Ovary (tissue), 10 donors: ENCODE measurements at places on chromosomes 5 and 9. TPM values are rescaled to one million over a fixed set of nuclear protein-coding genes. Genes with fewer than 3 reads are reported as not detected.

DNA sequence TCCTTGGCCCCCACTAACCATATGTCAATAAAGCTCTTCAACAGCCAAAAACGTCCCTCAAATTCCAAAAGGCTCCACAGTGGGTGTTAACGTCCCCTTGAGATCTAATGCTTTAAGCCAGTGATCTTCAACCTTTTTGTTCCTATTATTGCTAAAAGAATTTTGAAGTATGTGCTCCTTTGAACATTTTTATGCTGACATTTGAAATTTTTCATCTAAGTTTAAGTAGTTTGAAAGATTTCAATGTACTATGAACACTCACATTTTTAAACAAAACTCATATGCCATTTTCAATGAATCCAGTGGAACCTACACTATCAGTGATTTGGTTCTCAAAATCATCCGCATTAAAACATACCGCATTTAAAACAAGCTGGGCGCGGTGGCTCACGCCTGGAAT, 29.9 kb downstream of the AUH start:
- no peak overlapping the region for H3K27ac ChIP-seq
- DNase-seq = no peak

DNA sequence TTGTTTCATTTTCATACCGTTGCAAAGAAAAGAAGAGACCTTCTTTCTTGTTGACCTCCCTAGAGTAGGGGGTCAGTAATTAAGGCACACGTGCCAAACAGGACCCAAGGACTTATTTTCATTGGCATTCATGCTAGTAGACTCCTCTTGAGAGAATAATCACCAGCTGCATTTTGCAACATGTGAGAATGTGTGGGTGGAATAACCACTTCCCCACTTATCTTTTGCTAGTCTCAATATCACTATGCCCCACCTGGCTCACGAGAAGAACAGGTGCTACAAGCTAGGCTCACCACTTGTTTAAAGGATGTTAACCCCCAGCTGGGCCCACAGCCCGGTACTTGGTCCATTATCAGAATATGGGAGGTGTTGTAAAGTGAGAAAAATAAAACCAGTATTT, 460.7 kb upstream of the MEF2C start:
- H3K27ac ChIP-seq = no peak overlapping the region
- DNase-seq = no peak
- H3K4me1 ChIP-seq = peaks cover 3% of the 10 kb centered on the region
- no peaks in the 10 kb centered on the region for H3K36me3 ChIP-seq
- no peaks in the 10 kb centered on the region for H3K27me3 ChIP-seq

DNA sequence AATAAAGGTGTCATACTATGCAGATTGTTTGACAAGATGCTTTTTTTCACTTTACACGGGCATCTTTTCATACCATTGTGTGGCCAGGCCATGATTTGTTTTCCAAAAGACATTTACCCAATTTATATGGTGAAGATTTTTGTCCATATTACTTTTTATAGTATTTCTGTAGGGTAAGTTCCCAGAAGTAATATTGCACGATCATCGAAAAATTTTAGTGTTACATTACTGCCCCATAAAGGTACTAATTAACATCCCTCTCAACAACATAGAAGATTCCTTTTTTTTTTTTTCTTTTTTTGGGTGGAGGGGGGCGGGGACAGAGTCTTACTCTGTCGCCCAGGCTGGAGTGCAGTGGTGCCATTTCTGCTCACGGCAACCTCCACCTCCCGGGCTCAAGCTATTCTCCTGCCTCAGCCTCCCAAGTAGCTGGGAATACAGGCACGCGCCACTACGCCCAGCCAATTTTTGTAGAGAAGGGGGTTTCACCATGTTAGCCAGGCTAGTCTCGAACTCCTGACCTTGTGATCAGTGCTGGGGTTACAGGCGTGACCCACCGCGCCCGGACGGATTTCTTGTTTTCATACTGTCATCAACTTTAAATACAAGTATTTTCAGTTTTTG, 1.2 kb upstream of the ROPN1L start:
- no peak for DNase-seq
- H3K4me3 ChIP-seq = peak overlapping the region; percentile 50
- H3K27ac ChIP-seq = no peak overlapping the region
- peaks cover 2% of the 10 kb centered on the region for H3K4me1 ChIP-seq
- H3K27me3 ChIP-seq = no peaks in the 10 kb centered on the region
- no peaks in the 10 kb centered on the region for H3K36me3 ChIP-seq

Gene BRINP1
- not detected for total RNA-seq

DNA sequence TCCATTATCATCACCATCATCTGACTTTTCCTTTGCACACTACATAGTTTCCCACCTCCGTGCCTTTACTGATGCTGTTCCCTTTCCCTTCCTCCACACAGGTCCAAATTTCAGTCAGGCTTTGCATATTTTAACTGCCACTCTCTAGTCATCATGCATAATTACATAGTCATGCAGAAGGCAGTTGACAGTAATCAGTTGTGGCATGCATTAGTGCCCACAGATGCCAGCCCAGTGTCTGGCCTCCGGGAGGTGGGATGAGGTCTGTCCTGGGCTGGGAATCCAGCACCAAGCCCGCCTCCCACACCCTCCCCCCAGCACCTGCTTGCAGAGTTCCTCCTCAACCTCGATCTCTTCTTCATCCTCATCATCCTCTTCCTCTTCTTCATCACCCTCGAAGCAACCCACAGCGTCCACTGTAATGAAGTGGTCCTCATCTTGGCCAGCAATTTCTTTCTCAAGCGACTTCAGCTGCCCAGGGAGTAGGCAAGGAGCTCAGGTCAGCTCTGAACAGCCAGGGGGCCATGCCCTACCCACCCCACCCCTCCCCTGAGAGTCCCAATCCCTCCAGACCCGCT, 8.8 kb downstream of the BBLN start:
- no peak overlapping the region for H3K4me3 ChIP-seq
- H3K4me1 ChIP-seq = no peaks in the 10 kb centered on the region
- no peaks in the 10 kb centered on the region for H3K36me3 ChIP-seq
- H3K27ac ChIP-seq = no peak overlapping the region

Gene TAF1L
- 0.05 TPM for total RNA-seq

DNA sequence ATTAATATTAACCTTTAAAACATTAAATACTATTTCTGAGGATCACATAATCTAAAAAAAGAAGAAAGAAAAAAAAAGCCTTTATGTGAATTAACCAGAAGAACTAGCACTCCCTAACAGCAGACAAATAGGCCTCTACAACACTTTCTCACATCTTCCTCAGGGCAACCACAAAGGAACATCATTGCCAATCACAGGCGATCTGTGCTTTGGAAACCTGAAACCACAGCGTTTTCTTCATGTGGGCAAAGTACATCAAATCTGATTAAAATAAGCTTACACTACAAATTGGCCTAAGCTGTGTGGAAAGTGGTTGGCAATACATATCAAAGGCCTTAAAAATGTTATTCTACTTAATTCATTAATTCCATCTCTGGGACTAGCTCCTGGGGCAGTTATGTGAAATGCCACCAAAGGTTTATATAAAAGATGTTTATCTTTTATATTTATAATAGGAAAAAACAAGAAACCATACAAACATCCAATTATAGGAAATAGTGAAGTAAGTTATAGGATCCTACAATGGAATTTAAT, 184.8 kb upstream of the TBCA start:
- no peaks in the 10 kb centered on the region for H3K4me1 ChIP-seq
- no peaks in the 10 kb centered on the region for H3K27me3 ChIP-seq
- H3K27ac ChIP-seq = no peak overlapping the region
- DNase-seq = no peak
- H3K36me3 ChIP-seq = no peaks in the 10 kb centered on the region

DNA sequence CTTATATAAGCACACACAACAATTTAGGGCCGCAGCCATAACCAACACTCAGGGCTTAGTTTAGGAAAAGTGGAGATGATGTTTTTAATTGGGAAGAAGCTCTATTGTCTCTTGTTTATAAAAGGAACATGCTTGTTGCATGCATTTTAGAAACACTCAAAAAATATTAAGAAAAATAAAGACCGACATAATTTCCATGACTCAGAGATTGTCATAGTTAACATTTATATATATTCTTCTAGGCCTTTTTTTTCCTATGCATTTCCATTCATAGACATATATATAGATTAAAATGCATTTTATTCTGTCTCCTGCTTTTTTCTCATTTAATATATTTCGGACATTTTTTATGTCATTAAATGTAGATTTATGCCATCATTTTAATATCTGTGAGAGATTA, 13.6 kb upstream of the ARSI start:
- no peak overlapping the region for H3K4me3 ChIP-seq
- no peaks in the 10 kb centered on the region for H3K27me3 ChIP-seq
- H3K4me1 ChIP-seq = no peaks in the 10 kb centered on the region

Gene GABRB2
- 0.12 TPM for total RNA-seq

Gene ITK
- total RNA-seq = 1.5 TPM

DNA sequence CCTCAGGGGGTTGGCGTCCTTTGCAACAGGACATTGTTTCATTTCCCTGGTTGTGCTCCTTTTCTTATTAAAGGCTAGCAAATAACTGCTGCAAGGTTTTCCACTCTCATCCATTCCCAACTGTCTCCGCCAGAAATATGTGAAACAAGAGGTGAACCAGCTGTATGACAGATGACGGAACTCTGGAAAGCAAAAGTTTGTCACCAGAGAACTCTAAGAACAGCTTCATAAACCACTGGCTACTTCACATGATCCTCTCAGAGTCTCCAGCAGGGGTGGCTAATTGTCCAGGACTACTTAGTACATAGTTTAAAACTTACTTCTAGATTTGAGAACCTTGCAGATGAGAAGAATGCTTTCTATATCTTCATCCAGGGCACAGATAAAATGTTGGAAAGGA, 195.9 kb upstream of the RAD23B start:
- no peak overlapping the region for H3K4me3 ChIP-seq
- H3K27me3 ChIP-seq = no peaks in the 10 kb centered on the region
- no peak overlapping the region for H3K27ac ChIP-seq
- no peaks in the 10 kb centered on the region for H3K36me3 ChIP-seq
- no peaks in the 10 kb centered on the region for H3K4me1 ChIP-seq

Gene ARL14EPL
- not detected for total RNA-seq

DNA sequence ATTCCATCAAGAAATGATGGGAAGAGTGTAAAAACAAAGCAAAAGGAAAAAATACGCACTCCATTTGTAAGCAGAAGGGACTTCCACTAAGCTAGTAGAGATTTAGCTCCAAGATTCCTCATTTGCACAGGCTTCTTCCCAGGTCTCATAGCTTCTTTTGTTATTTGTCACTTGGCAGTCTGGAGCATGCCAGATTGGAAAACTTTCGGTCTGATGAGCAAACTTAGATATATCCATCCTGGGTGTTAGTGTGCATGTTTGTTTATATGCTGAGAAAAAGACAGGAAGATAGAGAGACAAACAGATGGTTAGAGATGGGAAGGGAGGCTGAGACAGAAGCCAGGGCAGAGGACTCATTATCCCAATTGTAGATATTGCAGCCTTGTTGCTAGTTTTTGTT, 1644.5 kb upstream of the NUDT12 start:
- H3K36me3 ChIP-seq = no peaks in the 10 kb centered on the region
- no peaks in the 10 kb centered on the region for H3K4me1 ChIP-seq
- H3K4me3 ChIP-seq = no peak overlapping the region
- no peak overlapping the region for H3K27ac ChIP-seq

Gene WHRN
- 13.4 TPM for total RNA-seq

Gene TIMD4
- total RNA-seq = not detected

GRCh38 chr5:458547-459353, 15.8 kb downstream of the EXOC3 start:
- H3K4me3 ChIP-seq = no peak overlapping the region
- no peaks in the 10 kb centered on the region for H3K27me3 ChIP-seq
- no peaks in the 10 kb centered on the region for H3K36me3 ChIP-seq
- no peak for DNase-seq

DNA sequence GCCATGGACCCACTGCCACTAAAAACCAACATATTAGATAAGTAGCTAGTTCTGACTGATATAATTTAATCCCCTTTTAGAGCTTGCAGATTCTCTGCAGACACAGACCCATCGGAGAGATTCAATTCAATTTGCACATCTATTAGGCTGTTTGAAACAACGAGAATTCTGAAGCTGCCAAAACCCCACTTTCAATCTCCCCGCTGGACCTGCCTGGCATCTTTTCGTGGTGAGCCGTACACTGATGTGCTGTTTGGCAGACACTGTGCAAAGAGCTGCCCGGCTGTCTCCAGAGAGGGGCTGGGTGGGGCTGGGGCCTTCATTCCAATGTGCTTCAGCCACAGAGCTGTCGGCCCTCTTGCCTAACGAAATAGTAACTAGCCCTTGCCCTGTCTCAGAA, 42.1 kb upstream of the FAM240B start:
- H3K4me3 ChIP-seq = no peak overlapping the region
- H3K36me3 ChIP-seq = no peaks in the 10 kb centered on the region
- H3K27ac ChIP-seq = no peak overlapping the region
- H3K4me1 ChIP-seq = no peaks in the 10 kb centered on the region

DNA sequence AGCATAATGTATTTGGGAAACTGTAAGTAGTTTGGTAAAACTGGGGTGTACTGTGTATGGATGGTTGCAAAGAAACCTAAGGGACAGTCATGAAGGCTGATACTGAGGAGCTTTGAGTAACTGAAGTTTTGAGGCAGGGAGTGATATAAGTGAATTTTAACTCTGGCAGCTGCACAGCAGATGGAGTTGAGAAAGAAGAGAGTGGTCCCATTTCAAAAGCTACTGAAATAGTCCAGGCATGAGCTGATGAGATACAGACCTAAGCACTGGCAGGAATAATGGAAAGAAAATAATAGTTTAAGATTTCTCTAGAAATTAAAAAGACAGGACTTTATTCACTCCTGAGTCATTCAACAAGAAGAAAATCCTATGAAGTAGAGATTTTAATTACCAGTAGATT, 232.0 kb downstream of the CHSY3 start:
- no peak overlapping the region for H3K4me3 ChIP-seq
- no peak for DNase-seq
- peaks cover 2% of the 10 kb centered on the region for H3K4me1 ChIP-seq
- no peaks in the 10 kb centered on the region for H3K36me3 ChIP-seq
- no peaks in the 10 kb centered on the region for H3K27me3 ChIP-seq

DNA sequence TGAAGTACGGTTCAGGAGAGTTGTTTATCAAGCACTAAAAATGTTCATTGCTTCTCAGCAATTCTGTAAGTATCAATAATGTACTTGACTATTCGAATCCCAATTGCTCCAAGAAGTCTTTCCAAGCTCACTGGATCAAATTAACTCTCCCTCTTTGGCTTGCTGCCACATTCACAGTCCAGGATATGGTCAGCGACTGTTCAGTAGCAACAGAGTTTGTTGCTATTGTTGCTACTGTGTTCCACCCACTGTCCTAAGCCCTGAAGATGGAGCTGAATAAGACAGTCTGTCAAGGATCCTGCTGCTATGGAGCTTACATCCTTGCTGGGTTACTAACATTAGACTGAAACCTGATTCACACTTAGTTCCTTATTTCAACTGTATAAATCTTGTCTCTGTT, 110.8 kb downstream of the FGF10 start:
- H3K4me1 ChIP-seq = no peaks in the 10 kb centered on the region
- no peak overlapping the region for H3K27ac ChIP-seq
- H3K4me3 ChIP-seq = no peak overlapping the region
- H3K27me3 ChIP-seq = no peaks in the 10 kb centered on the region

Gene ADRB2
- 0.72 TPM for total RNA-seq
